ENCODE measurements at places on chromosomes 7 and 10. TPM values are rescaled to one million over a fixed set of nuclear protein-coding genes. Genes with fewer than 3 reads are reported as not detected.

GRCh38 chr7:157576415-157576814, 239.6 kb downstream of the DNAJB6 start:
- no peak overlapping the region for H3K27ac ChIP-seq
- no peaks in the 10 kb centered on the region for H3K4me1 ChIP-seq
- H3K27me3 ChIP-seq = peaks cover 18% of the 10 kb centered on the region

DNA sequence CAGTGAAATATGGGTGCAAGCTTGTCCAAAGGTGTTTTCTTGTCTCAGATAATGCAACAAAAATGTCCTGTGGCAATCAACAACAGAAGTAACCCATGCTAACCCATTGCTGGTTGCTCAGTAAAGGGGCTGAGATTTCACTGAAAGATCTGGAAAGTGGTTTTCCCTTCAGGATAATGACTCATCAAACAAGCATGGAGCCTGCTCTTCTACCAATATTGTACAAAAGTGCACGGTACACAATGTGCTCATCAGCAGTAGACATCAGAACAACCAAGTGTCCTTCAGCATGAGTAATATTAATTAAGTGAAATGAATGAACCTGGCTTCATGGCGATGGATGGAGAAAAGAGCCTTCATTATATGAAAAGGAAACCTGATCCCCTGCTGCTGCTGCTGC, 287.1 kb upstream of the NEBL start:
- H3K27me3 ChIP-seq = no peaks in the 10 kb centered on the region
- no peak overlapping the region for H3K4me3 ChIP-seq
- peaks cover 2% of the 10 kb centered on the region for H3K4me1 ChIP-seq

DNA sequence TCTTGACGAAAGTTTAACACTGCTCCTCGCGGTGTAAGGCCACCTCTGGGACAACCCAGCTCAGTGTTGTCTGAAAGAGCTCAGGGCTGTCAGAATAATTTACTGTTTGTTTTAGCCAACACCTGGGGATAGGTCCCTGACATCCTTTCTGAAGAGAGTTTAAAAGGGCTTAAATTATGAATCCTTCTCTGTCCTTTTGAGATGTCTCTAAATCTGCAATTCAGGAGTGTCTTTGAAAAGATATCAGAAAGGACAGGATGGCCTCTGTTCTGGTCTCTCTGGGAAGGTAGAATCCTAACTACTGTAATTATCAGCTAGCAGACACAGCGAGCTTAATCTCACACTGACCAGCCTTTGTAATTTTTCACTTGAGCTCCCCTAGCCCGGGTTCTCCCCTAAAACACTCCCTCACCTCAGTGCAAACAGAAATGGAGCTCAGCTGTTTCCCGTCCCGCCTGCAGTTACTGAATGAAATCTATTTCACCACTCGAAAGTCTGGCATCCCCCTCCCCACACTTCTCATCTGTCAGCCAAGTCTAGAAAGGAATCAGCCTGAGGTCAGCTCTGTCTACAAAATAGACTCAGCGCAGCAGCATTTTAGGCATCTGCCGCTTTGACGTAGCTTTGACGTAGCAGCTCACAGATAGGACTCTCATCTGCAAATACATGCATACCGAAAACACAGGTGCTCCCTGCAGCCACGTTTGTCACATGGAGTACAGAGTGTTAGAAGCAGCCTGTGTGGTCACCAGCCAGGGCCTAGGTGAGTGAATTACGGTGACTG, 4.8 kb downstream of the DYNC2I1 start:
- H3K27ac ChIP-seq = peak overlapping the region; percentile 89
- H3K4me3 ChIP-seq = no peak overlapping the region

DNA sequence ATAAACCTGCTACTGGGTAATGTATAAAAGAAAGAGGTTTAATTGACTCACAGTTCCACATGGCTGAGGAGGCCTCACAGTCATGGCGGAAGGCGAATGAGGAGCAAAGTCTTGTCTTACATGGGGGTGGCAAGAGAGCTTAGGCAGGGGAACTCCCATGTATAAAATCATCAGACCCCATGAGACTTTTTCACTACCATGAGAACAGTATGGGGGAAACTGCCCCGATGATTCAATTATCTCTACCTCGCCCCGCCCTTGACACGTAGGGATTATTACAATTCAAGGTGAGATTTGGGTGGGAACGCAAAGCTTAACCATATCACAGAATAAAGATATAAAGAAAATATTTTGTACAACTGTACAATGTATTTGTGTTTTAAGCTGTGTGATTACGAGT, 39.4 kb upstream of the PLCE1 start:
- no peaks in the 10 kb centered on the region for H3K27me3 ChIP-seq
- no peak overlapping the region for H3K27ac ChIP-seq
- H3K4me3 ChIP-seq = no peak overlapping the region
- no peaks in the 10 kb centered on the region for H3K36me3 ChIP-seq

GRCh38 chr10:36051500-36051991, 409.4 kb upstream of the FZD8 start:
- peaks cover 7% of the 10 kb centered on the region for H3K4me1 ChIP-seq
- no peak overlapping the region for H3K4me3 ChIP-seq
- DNase-seq = no peak

DNA sequence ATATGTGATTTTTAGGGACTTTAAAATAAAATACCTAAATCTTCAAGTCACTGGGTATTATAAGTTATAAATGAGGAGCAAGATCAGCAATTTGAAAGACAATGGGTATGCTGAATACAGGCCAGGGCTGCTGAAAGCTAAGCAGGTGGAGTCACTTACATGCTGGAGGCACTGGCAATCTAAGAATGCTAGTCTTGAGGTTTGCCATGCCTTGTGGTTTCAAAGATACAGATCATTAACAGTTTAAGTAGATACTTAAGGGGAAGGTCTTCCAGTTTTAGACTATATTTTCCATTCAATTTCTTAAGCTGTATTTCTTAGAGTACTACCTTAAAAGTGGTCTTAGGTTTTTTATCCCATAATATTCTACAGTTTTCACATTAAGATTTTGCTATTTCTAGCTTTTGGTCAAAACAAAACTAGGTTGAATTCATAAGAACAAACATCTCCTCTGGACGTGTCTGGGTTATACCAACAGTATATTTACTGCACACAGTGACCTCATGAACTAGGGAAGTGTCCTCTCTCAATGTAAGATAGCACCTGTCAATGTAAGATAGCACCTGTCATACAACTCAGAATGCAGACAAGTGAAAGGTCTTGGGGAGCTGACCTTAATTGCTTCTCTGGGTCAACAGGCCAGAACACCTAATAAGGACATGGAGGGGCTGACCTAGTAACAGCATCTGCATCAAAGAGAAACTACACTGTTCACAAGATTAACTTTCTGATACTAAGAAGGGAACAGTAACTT, 2.0 kb downstream of the SRI start:
- DNase-seq = no peak
- peak overlapping the region; percentile 86 for H3K4me3 ChIP-seq
- peaks cover 18% of the 10 kb centered on the region for H3K36me3 ChIP-seq

- H3K36me3 ChIP-seq = no peaks in the 10 kb centered on the region
- peak; percentile 79 for DNase-seq
- H3K4me3 ChIP-seq = peak overlapping the region; percentile 76
- H3K4me1 ChIP-seq = peaks cover 18% of the 10 kb centered on the region
- H3K27ac ChIP-seq = peak overlapping the region; percentile 76
Measured at GRCh38 chr7:76303202-76304147, 1.0 kb downstream of the HSPB1 start.

C7orf33 gene
- not detected for total RNA-seq

KLF14 gene
- total RNA-seq = 0.14 TPM

NEURL1 gene
- 17.6 TPM for total RNA-seq
